HAP-1 (cell line): ENCODE measurements at places on chromosomes 3 and 15.

DNA sequence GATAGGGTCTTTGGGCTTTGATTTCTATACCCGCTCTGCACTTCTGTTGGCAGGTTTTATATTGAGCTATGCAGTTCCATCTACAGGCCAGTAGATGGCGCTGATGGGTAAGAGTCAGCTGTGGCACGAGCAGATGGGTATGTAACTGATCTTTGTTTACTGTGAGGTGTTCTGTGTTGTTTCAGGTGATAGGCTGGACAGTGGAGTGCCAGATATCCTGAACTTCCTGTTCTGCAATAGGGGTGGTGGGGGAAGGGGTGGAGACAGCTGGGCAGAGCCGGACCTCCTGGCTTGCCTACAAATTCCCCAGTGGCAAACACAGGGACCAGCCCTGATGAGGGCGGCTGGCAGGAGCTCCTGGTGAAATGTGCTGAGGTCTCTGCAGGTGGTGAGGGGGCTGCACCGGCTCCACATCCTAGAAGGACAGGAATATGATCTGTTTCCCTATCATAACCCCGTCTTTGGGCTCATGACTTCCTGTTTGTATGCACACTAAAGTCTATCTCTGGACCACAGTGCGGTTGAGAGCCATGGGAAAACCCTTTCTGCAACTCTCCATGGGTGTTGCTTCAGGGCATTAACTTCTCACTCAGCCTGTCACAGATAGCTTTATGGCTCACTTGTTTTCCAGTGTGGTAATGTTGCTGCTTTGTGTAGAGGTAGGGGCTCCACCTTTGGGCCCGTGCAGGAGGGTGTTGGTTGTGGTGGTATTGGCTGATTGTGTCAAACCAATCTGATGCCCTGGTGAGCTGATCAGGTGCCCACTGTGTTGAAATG is 13.4 kb upstream of the FAM98B start:
- DNase-seq = peak; percentile 48

- no peak for DNase-seq
These were observed 272.2 kb upstream of the CFAP20DC start for GRCh38 chr3:59321881-59322540.

DNA sequence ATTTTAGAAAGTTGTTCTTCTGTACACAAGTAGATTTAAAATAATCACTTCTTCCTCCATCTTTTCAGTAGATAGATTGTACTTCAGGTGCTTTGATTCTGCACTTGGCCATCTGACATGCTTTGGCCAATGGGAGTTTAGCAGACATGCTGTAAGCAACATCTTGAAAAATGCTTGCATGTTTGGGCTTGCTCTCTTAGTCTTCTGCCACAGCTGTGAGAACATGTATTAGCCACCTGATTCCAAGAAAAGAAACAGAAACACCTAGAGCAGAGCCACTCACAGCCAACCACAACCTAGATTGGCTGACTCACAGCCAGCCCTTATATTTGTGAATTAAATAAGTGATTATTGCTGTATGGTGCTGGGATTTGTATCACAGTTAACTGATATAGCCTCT is 70.2 kb upstream of the GADL1 start:
- no peak for DNase-seq

DNA sequence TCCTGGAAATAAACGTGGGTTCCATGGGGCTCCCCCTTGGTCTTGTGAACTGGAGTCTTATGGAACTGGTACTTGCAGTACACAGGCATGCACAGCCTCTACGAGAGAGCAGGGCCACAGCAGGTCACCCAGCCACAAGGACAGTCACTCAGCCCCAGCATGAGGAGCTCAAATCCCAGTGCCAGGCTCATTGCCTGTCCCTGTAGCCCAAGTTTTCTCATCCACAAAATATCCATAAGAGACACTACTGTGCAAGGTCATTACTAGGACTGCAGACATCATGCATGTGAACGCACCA is 48.0 kb downstream of the CFAP92 start:
- no peak for DNase-seq

- no peak for DNase-seq
These were observed 4.0 kb downstream of the EPHB3 start for GRCh38 chr3:184565421-184566211.
